Stimulated activated CD4-positive, alpha-beta T cell treated with anti-CD3 and anti-CD28 coated beads, Interleukin-15, amount 100 ng/mL, for 1 hour (primary cell): ENCODE measurements at places on chromosomes 6 and 20.

DNA sequence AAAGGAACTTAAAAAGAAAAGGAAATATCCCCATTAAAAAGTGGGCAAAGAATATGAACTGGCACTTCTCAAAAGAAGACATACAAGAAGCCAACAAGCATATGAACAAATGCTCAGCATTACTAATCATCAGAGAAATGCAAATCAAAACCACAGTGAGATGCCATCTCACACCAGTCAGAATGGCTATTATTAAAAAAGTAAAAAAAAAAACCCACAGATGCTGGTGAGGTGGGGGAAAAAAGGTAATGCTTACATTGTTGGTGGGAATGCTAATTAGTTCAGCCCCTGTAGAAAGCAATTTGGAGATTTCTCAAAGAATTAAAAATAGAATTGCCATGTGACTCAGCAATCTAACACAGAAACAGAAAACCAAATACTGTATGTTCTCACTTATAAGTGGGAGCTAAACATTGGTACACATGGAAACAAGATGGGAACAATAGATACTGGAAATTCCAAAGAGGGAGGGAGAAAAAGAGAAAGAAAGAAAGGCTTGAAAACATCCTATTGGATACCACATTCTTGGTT is 437.1 kb downstream of the GRIK2 start:
- DNase-seq = no peak

DNA sequence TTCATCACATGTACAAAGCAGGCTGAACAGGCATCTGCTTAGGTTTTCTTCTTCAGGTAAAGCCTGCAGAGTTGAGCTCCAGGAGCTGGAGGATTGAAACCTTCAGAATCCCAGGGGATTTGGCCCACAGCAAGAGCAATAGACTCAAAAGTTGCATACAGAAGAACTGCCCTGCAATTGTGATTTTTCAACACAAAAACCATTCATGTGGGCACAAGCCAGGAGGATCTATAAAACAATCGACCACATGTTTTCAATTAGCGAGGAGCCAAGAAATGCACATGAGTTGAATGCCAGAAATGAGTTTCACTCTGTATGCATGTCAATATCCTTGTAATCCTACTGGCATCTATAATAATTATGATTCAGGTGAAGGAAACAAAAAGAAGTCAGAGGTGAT is 576.4 kb downstream of the HDGFL1 start:
- DNase-seq = no peak

- DNase-seq = no peak
Measured at GRCh38 chr20:45095805-45096238, 5.1 kb downstream of the KCNS1 start.

- no peak for DNase-seq
Measured at GRCh38 chr6:30985490-30985889, 2.0 kb downstream of the MUC21 start.
